ENCODE measurements at places on chromosomes 6 and 20. TPM values are rescaled to one million over a fixed set of nuclear protein-coding genes. Genes with fewer than 3 reads are reported as not detected.

TSBP1 gene
- not detected for total RNA-seq

CALHM4 gene
- not detected for total RNA-seq

TRAPPC3L gene
- not detected for total RNA-seq

SIRPD gene
- not detected for total RNA-seq

HLA-DMB gene
- total RNA-seq = 3.6 TPM

LAMA4 gene
- 0.14 TPM for total RNA-seq

RNF144B gene
- total RNA-seq = 9.4 TPM

NANP gene
- total RNA-seq = 3.8 TPM

OOEP gene
- 0.76 TPM for total RNA-seq

C6orf132 gene
- 0.26 TPM for total RNA-seq

PPP1R3G gene
- 0.05 TPM for total RNA-seq

HINT3 gene
- total RNA-seq = 15.2 TPM

PTPRT gene
- total RNA-seq = not detected

CD40 gene
- 3.6 TPM for total RNA-seq

HLA-DQB1 gene
- total RNA-seq = 2.5 TPM

NDRG3 gene
- 25.4 TPM for total RNA-seq

SYCP2 gene
- total RNA-seq = 11.9 TPM

DNAH8 gene
- 0.41 TPM for total RNA-seq

HMGCLL1 gene
- total RNA-seq = not detected

PFDN6 gene
- 54.6 TPM for total RNA-seq

DAAM2 gene
- not detected for total RNA-seq

HDGFL1 gene
- total RNA-seq = not detected

MLN gene
- total RNA-seq = not detected

NKAIN4 gene
- total RNA-seq = not detected

ZKSCAN8 gene
- 32.0 TPM for total RNA-seq

RPS6KA2 gene
- 28.5 TPM for total RNA-seq

IYD gene
- not detected for total RNA-seq

ZNF512B gene
- total RNA-seq = 20.6 TPM

SPDEF gene
- total RNA-seq = 0.34 TPM

RBBP8NL gene
- not detected for total RNA-seq

BPIFB1 gene
- total RNA-seq = not detected

FAM83B gene
- total RNA-seq = not detected

RIMS4 gene
- total RNA-seq = 0.07 TPM

SCUBE3 gene
- 0.05 TPM for total RNA-seq

RUNX2 gene
- 61.1 TPM for total RNA-seq

NDUFAF5 gene
- total RNA-seq = 30.4 TPM

MRAP2 gene
- not detected for total RNA-seq

DEFB124 gene
- total RNA-seq = not detected

SLC35D3 gene
- not detected for total RNA-seq

SNAI1 gene
- total RNA-seq = 1.3 TPM

SLC22A3 gene
- total RNA-seq = not detected

BEND6 gene
- 0.48 TPM for total RNA-seq

PXDC1 gene
- 0.94 TPM for total RNA-seq

FNDC1 gene
- 0.30 TPM for total RNA-seq
